ENCODE measurements at places on chromosomes 2 and 18. TPM values are rescaled to one million over a fixed set of nuclear protein-coding genes. Genes with fewer than 3 reads are reported as not detected.

Gene EDAR
- total RNA-seq: not detected

Gene DNAJC5G
- total RNA-seq: not detected

Gene ABCG8
- not detected for total RNA-seq

Gene POTEI
- not detected for total RNA-seq

Gene CFC1
- not detected for total RNA-seq

Gene FEV
- total RNA-seq: not detected

Gene MERTK
- 2.1 TPM for total RNA-seq

Gene CRYGC
- not detected for total RNA-seq

Gene M1AP
- not detected for total RNA-seq

Gene MYOM1
- total RNA-seq: 0.11 TPM

Gene GREB1L
- 2.2 TPM for total RNA-seq

Gene MAPRE3
- 12.2 TPM for total RNA-seq

Gene LINC00305
- total RNA-seq: not detected

Gene VWC2L
- not detected for total RNA-seq

Gene LTBP1
- total RNA-seq: 29.1 TPM

Gene RAX
- total RNA-seq: not detected

Gene DPY30
- 119 TPM for total RNA-seq

Gene IL1F10
- not detected for total RNA-seq

Gene KRTCAP3
- 1.4 TPM for total RNA-seq

Gene ATOH8
- total RNA-seq: 4.5 TPM

Gene LCLAT1
- 20.6 TPM for total RNA-seq

Gene R3HDM1
- 20.9 TPM for total RNA-seq

All from A549 treated with DMSO at 1 μM for 4 hours (cell line).